ENCODE measurements at places on chromosomes 12 and 14. TPM values are rescaled to one million over a fixed set of nuclear protein-coding genes. Genes with fewer than 3 reads are reported as not detected.

Gene KLRK1
- 3.3 TPM for total RNA-seq

Gene C3AR1
- 22.0 TPM for total RNA-seq

Gene EML5
- 0.56 TPM for total RNA-seq

Gene TMEM106C
- 54.9 TPM for total RNA-seq

Gene ATF7
- total RNA-seq, result 30.1 TPM

Gene MUCL1
- not detected for total RNA-seq

Gene RPL6
- 684 TPM for total RNA-seq

Gene MMP19
- 23.3 TPM for total RNA-seq

Gene CCDC38
- total RNA-seq, result not detected

Gene GLIPR1
- total RNA-seq, result 28.8 TPM

Gene TMTC2
- 3.3 TPM for total RNA-seq

Gene KCNJ8
- 31.2 TPM for total RNA-seq

Gene CYP46A1
- total RNA-seq, result 4.1 TPM

All from left cardiac atrium (tissue), 4 donors.